Activated CD4-positive, alpha-beta T cell treated with anti-CD3 and anti-CD28 coated beads, Interleukin-2, Interleukin-6, amounts not matched to agents 100 ng/mL and 50 ng/mL, durations not matched to agents 16 hours and 8 hours (primary cell): ENCODE measurements at places on chromosomes 2 and 18.

DNA sequence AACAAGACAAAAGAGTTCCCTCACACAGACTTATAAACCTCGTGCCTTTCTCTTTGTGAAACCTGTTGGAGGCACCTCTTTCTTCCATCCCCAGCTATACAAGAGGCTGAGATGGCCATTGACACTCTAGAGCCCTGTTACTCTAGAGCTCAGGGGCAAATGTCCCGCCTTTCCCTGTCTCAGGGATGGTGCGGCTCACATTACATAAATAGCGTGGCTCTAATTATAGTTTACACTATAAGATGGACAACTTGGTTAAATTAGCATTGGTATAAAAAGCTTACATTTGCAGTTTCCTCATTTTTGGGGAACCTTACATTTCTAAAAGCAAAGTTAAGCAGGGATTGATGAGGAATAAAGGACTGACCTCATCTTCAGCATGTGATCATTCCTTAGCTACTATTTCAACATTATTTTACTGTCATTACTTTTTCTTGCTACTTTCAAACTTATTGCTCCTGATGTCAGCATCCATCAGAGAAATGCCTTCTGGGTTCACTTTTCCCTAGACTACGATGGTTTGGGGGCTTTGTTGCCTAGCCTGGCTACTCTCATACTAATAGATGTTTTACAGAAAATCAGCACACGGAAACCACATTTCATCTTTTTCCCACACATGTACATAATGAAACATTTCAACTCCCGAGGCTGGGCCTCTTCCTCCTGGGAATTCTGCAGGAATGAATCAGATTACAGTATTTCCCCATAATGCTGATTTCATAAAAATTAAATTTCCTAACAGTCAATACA is 40.4 kb downstream of the FTCDNL1 start:
- no peak for DNase-seq

GRCh38 chr2:3483227-3483985 is 35.9 kb downstream of the ADI1 start:
- DNase-seq = no peak

GRCh38 chr2:20525041-20526035 is 78.5 kb downstream of the RHOB start:
- DNase-seq = no peak

- DNase-seq = no peak
These were observed 88.9 kb downstream of the MYL12B start for GRCh38 chr18:3350566-3351527.

DNA sequence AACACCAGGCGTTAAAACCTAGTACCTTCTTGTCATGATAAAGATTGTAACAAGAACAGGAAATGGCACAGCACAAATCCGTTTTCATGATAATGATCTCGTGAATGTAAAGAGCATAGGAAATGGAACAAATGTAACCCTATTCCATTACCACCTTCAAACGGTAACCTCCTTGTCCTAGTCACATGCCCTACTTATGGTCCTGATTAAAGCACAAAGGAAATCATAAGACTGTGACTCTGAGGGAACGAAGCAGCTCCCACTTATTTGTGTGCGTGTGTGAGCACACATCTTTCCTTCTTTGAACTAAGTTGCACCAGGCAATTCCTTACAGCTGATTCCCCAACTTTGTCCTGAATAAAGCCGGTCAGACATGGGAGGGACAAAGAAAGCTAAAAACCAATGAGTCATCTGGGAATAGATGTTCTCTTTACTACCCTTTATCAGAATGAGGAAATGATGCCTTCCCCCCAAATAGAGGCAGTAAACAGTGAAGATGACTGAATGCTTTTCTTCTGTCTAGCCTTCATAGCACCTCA is 192.6 kb downstream of the IKZF2 start:
- peak; percentile 12 for DNase-seq
